Activated CD4-positive, CD25-positive, alpha-beta regulatory T cell (primary cell): ENCODE measurements at places on chromosomes 6 and 20.

- no peak for DNase-seq
These were observed 130.4 kb upstream of the AKAP12 start for GRCh38 chr6:151109361-151109760.

- DNase-seq: no peak
These were observed 45.0 kb upstream of the FUCA2 start for GRCh38 chr6:143556529-143556928.

DNA sequence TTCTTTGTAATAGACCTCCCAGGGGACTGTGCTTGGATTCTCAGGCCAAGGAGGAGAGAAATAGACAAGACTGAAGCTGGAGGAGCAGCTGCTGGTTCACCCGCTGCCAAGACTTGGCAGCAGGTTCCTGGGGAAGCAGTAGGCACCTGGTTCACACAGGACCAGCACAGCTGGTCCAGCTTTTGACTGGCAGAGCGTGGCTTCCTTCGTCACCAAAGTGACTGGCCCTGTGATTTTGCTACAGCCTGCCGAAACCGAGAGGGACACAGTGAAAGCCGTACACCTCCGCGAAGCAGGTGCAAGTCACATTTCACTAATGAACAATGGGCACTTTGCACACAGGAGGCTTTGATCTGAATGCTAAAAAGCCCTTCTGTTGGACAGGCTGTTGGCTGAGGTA, 199.0 kb downstream of the RNF144B start:
- no peak for DNase-seq

- DNase-seq: no peak
These were observed 4.4 kb downstream of the HLA-E start for GRCh38 chr6:30493643-30494250.

DNA sequence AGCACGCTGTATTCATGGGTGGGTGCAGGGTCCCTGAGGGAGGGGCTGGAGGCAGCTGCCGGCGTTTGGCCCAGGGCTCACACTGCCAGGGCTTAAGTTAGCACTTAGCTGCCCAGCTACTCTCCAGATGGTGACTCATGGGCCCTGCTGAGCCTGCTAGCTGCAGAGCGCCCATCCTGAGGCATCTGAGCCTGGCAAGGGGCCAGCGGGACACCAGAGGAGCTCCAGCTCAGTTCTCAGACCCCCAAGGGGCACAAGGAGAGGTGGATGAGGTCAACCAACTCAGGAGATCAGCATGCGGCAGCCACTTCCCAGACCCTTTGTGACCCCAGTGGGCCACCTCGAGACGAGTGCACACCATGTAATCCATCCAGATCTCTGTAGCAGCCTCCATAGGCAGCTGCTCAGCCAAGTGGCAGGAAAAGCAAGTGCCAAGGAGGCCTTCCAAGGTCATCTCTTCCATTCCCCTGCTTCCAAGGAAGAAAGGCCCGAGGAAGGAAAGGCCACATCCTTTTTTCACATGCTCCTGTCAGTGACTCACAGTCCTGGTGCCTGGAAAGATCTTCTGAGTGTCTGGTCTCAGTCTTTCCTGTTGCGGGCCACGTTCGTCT, 35.3 kb downstream of the FOXP4 start:
- no peak for DNase-seq

GRCh38 chr20:51533291-51534172, 9.0 kb downstream of the NFATC2 start:
- DNase-seq: no peak

- DNase-seq: no peak
These were observed 93.6 kb upstream of the AGPAT4 start for GRCh38 chr6:161367472-161367871.

GRCh38 chr6:49327005-49327404, 136.0 kb downstream of the MMUT start:
- DNase-seq: no peak

GRCh38 chr6:2215342-2215741, 30.1 kb downstream of the GMDS start:
- DNase-seq: no peak

DNA sequence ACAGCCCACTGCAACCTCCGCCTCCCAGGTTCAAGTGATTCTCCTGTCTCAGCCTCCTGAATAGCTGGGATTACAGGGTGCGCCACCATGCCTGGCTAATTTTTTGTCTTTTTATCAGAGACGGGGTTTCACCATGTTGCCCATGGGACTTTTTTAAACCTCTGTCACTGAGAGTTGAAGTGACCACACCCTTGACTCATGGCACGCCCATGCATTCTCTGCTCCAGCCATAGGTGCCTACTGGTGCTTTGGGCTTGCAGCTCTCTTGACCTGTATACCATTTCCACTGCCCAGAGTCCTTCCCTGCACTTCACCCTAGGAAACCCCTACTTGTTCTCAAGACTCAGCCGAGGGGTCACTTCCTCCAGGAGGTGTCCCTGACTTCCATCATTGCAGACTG, 2.4 kb upstream of the SCRT2 start:
- no peak for DNase-seq

- no peak for DNase-seq
These were observed 91.7 kb upstream of the NFATC2 start for GRCh38 chr20:51634257-51634656.

- DNase-seq: no peak
These were observed 7.0 kb downstream of the MYT1 start for GRCh38 chr20:64171211-64171610.

DNA sequence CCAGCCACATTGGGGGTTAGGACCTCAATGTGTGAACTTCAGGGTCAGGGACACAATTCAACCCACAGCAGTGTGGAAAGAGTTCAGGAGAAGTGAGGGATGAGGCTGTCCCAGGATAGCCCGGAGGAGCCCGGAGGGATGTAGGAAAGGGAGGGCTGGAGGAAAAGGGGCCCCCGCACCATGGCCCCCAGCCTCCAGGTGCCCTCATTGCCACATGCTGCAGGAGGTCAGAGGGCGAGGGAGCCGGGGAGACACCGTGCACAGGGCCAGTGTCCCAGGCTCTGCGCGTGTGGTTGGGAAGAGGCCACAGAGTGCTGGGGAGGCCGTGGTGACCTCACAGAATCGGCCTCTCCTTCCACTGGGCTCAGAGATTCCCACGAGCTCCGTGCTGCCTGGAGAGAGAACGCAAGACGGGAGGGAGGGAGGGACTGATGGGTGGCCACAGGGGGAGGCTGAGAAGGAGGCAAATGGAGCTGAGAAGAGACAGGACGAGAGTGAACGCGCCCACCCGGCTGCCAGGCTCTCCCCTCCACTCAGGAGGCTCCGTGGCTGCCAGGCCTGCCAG, 215.1 kb downstream of the DLL1 start:
- no peak for DNase-seq

DNA sequence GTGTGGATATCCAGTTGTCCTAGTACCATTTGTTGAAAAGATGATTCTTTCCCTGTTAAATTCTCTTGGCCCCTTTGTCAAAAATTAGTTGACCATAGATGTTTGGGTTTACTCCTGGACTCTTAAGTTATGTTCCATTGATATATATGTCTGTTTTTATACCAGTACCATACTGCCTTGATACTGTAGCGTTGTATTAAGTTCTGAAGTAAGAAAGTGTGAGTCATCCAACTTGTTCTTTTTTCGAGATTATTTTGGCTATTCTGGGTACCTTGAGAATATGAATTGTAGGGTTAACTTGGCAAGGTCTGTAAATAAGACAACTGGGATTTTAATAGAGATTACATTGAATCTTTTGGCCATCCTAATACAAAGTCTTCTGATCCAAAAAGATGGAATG, 26.5 kb downstream of the PANK2 start:
- DNase-seq: no peak

GRCh38 chr6:107618672-107619071, 128.8 kb downstream of the SOBP start:
- DNase-seq: no peak

DNA sequence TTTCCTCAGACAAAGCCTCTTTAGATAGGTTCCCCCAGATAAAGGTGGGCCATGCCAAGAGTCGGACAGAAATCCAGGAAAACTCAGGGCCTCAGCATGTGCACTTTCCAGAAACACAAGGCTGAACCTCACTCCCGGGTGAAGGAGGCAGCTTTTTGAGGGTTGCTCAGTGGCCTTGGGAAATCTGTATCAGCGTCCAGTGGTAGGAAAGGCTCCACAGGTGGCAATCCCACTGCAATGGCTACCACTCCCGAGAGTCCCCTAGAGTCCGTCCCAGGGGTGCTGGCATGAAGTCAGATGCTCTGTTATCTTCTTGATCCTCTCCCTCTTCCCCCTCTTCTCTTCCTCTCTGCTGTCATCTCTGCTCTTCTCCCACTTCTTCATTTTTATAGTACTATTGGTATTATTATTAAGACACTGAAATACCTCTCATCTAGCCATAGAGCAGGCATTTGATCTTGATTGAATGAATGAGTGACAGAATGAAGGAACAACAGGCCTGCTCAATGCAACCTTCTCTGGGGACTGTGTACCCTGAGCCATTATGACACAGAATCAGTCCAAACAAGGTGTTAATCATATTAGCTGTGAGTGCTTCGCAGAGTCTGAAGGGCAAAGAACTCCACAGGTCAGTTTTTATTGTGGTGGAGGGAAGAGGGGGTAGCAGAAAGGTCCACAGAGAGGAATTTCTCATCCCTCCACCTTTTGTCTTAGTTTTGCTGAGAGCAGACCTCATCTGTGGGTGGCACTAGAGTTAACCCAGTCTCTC, 13.3 kb downstream of the SLC22A1 start:
- DNase-seq: no peak

- no peak for DNase-seq
These were observed 199.0 kb upstream of the KCNG1 start for GRCh38 chr20:51221791-51222408.

DNA sequence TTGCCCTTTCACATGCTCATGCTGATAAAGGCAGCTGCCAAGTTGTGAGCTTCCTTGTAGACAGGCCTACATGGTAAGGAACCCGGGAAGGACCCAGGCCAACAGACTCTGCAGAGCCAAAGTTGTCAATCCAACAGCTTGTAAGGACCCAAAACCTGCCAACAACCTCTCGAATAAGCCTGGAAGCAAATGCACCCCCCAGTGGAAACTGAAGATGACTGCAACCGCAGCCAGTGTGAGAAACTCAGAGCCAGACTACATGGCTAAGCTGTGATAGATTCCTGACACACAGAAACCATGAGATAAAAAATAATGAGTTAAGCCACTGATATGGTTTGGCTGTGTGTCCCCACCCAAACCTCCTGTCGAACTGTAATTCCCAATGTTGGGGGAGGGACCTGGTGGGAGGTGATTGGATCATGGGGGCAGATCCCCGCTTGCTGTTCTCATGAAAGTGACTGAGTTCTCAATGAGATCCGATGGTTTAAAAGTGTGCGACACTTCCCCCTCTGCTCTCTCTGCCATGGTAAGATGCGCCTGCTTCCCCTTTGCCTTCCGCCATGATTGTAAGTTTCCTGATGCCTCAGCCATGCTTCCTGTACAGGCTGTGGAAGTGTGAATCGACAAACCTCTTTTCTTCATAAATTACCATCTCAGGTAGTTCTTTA, 18.8 kb upstream of the CLPSL2 start:
- DNase-seq: no peak

- no peak for DNase-seq
These were observed 26.1 kb upstream of the SH3BGRL2 start for GRCh38 chr6:79605061-79605460.

GRCh38 chr6:49072146-49072545, 390.9 kb downstream of the MMUT start:
- no peak for DNase-seq

DNA sequence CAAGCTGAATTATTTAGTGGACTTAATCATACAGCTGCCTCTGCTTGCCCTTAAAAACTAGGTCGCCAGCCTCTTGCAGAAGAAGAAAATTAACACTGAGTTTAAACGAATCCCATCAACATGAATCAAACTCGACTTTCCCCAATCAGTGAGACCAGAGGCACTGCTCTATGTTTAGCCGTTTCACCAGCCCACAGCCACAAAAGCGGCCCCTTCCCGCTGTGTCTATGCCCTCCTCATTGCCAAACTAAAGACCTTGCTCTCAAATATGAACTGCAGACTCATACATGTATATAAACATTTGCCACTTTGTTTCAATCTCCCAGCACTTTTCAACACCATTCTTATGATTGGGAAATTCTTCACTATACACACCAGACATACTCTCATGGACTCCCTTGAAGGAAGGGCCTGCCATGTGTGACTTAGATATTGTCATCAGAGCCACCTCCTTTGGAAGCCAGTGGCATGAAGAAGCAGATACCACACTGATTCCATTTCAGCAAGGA, 105.8 kb upstream of the ADGRF1 start:
- DNase-seq: no peak

GRCh38 chr6:29968130-29968529, 25.8 kb downstream of the HLA-A start:
- no peak for DNase-seq

- DNase-seq: no peak
These were observed 275.6 kb downstream of the BTBD9 start for GRCh38 chr6:38364127-38364526.

- no peak for DNase-seq
These were observed 62.4 kb downstream of the AKAP7 start for GRCh38 chr6:131197716-131198115.

GRCh38 chr20:63178446-63178820, 37.5 kb downstream of the YTHDF1 start:
- DNase-seq: no peak

DNA sequence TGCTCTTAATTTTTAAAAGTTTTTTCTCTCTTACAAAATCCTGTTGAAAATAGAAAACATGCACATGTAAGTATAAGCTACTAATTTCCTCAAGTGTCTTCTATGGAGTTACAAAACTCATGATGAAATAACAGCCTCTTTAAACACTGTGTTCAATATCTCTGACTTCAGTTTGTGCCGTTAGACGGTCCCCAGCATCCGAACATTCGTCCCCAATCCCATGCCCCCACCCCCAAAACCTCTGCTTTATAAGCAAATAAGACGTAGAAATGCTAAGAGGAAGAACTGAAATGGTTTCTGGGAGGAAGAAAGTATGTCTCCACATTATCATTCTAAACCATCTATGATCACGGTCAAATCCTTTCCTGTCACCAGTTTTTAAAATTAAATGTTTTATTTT, 31.7 kb upstream of the MYB start:
- DNase-seq: no peak

- no peak for DNase-seq
These were observed 162.5 kb downstream of the KHDC1L start for GRCh38 chr6:73062837-73063236.

DNA sequence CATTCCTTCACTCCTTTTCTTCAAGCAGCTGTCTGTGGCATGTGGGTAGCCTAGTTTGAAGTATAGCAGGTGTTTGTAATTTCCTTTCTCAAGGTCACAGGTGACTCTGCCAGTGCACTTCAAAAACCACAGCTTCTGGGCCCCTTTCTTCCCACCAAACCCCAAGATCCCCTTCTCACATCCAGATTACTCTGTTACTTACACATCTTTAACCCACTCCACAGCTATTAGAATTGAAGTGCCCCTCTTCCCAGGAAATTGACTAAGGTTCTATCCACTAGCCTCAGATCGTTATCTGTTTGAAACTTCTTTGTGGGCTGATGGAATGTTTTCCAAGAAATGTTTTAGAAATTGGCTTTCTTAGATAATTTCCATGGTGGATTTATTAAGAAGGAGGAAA, 150.8 kb downstream of the AHI1 start:
- no peak for DNase-seq

DNA sequence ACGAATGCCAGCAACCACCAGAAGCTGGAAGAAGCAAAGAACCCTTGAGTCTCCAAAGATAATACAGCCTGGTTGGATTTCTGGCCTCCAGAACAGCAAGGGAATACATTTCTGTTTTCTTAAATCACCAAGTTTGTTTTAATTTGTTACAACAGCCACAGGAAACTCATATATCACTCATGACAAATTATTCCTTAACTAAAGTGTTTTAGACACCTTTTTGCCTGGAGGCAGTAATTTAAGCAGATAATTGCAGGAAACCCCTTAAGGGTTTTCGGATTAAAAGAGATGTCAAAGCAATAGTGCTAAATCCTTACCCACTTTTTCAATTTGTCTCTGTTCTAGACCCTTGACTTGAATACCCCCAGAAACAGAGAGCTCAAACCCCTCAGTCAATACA, 1050.0 kb downstream of the EPHA7 start:
- DNase-seq: no peak
